Naive thymus-derived CD8-positive, alpha-beta T cell (primary cell): ENCODE measurements at places on chromosomes 4 and X.

- DNase-seq: no peak
Measured at GRCh38 chr4:149500806-149501205, 314.8 kb downstream of the IQCM start.

DNA sequence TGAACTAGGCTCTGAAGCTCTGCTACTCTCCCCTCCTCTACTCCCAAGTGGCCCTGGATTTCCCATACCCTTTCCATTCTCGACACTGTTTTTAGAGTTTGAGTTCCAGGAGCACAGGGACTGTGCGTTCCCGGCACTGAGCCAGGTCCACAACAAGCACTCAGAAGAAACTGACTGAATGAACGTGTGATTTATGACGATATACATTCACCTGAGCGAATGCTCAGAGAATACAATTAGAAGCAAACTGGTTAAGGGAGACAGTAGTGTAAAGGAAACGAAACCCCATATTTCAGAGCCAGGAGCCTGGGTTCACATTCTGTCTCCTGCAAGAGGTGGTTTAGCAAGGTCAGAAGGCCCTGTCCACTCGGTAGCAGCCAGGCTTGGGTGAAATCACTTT lies 1.4 kb upstream of the KIAA0232 start:
- DNase-seq: no peak

DNA sequence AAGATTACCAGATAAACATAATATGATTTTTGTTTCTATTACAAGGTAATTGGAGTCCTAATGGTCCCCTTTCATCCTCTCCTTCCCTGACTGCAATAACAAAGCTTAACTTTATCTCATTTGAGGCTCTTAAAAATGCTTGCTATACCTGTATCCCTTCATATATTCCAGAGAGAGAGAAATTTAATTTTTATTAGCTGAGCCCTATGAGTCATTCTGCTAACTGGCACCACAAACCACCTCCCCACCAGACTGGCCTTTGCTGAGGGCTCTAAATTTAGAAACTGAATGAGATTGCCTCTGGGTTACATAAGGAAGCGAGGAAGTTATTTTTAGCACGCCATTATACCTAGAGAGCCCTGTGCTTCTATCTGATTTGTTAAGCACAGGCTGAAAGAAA lies 27.4 kb downstream of the CBLL2 start:
- no peak for DNase-seq

DNA sequence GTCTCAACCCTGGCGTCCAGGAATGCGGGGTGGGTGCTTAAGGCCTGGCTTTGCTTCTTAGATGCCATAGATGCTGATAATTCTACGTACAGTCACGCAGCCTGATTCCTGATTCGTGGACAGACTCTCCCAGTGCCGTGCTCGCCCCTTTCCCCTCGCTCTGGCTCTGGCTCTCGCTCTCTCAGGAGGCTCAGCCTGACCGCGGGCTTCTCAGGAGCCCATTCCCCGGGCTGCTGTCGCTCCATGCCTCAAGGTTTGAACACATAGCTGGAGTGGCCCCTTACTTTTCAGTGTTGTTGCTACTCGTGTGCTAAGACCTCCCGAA lies 59.2 kb upstream of the ZC4H2 start:
- DNase-seq: no peak

- DNase-seq: no peak
Measured at GRCh38 chr4:14615671-14616070, 386.6 kb upstream of the CPEB2 start.

DNA sequence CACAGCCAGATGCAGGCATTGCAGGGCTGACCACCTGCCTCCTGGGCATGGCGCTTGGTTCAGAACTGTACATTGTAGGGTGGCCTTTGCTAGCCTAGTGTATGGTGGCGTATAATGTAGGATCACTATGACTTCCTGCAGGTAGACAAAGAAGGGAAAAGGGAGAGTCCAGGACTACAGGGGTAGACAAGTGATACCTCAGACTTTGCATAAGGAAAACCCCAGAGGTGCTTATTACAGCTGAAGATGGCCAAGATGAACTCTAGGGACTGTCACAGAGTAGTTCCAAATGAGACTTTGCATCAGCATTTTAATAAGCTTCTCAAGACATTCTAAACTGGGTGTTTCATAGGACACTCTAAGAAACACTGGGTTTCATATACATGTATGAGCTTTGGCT lies 116.4 kb upstream of the PUDP start:
- no peak for DNase-seq

- no peak for DNase-seq
Measured at GRCh38 chr4:180665481-180665880, 1577.7 kb upstream of the TENM3 start.

GRCh38 chr4:75919920-75920319 lies 17.7 kb upstream of the PPEF2 start:
- DNase-seq: no peak

GRCh38 chr4:38683276-38683675 lies 19.3 kb downstream of the KLF3 start:
- no peak for DNase-seq

DNA sequence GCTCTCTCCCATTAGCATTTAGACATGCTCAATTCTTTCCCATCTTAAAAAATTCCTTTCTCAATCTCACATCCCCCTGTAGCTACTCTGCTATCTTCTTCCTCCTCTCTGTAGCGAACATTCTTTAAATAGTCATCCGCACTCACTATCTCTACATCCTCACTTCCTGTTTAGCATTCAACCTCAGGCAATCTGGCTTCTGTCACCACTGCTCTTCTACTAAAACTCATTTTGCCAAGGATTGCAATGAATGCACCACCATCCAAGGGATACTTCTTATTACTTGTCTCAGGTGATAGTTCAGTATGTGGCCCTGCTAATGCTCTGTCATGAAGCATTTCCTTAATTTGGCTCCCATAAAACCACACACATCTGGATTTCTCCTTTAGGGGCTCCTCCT lies 10.9 kb upstream of the TET2 start:
- no peak for DNase-seq

DNA sequence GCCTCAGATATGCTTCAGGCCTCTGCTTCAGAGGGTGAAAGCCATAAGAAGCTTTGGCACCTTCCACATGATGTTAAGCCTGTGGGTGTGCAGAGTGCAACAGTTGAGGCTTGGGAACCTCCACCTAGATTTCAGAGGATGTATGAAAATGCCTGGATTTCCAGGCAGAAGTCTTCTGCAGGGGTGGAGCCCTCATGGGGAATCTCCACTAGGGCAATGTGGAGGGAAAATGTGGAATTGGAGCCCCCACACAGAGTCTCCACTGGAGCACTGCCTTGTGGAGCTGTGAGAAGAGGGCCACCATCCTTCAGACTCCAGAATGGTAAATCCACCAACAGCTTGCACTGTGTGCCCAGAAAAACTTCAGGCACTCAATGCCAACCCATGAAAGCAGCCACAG lies 35.2 kb downstream of the TLR10 start:
- DNase-seq: no peak

DNA sequence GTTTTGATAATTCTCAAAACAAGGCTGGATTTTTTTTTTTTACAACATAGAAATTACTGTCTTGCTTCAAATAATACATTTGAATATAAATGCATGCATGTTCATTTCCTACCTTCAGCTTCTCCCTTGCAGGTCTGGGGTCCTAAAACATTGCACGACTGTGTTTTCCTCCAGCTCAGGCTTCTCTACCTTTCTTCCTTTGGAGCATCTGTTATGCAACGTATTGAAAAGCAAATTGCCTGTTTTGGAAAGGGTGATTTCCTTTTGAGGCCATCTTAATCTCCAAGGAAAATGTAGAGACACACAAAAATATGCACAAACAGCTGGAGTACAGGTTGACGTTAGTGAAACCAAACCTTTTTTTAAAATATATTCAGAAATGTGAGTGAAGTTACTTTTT lies 115.6 kb upstream of the TLL1 start:
- DNase-seq: no peak

GRCh38 chr4:177131736-177132135 lies 177.9 kb upstream of the NEIL3 start:
- DNase-seq: no peak

DNA sequence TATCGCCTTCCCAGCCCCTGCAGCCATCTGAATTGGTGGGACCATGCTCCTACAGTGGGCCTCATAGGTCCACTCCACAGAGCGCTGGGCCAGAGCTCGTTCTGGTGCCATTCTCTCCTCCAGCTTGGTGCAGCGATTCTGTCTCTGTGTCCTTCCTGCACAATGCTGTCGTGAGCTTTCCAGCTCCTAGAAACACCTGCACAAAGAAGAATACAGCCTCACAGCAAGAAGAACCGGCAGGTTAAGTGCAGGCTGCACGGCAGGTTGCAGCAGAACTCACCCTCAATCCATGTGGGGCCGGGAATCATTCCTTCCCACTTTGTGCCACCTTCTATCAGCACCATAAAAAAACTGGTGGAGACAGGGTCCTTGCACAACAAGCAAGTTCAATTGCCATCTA lies 101.2 kb upstream of the ENPP6 start:
- no peak for DNase-seq

GRCh38 chrX:136954930-136955329 lies 74.4 kb upstream of the RBMX start:
- DNase-seq: peak; percentile 9

GRCh38 chr4:13548059-13548983 lies 4.0 kb upstream of the NKX3-2 start:
- no peak for DNase-seq

DNA sequence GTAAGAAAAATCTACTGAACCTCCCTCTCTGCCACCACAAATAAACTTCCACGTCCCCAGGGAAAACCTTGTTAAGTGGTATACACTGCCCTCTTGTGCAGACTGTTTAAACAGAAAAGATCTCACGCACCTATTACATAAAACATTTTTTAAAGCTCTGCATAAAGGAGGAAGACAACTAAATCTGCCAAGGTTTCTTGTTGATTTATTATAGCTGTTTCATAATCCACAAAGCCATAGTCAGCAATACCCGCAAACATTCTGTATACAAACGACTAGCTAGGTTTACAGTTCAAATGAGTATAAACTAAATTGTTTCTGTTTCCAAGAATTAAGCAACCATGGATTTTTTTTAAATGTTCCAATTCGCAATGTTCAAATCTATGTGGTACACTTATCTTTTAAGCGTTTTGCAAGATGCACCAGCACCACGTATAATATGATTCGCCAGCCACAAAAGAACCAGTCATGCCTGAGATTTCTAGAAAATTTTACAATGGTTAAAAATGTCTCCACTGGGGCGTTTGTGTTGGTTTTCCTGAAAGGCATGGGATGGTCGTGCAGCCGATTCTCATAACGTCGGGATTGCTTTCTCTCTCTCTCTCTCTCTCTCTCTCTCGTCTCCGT lies 164.6 kb downstream of the PRKX start:
- no peak for DNase-seq

GRCh38 chr4:82422616-82423015 lies 7.6 kb downstream of the HNRNPDL start:
- DNase-seq: no peak

GRCh38 chr4:36322921-36323354 lies 41.5 kb downstream of the DTHD1 start:
- DNase-seq: peak; percentile 9

DNA sequence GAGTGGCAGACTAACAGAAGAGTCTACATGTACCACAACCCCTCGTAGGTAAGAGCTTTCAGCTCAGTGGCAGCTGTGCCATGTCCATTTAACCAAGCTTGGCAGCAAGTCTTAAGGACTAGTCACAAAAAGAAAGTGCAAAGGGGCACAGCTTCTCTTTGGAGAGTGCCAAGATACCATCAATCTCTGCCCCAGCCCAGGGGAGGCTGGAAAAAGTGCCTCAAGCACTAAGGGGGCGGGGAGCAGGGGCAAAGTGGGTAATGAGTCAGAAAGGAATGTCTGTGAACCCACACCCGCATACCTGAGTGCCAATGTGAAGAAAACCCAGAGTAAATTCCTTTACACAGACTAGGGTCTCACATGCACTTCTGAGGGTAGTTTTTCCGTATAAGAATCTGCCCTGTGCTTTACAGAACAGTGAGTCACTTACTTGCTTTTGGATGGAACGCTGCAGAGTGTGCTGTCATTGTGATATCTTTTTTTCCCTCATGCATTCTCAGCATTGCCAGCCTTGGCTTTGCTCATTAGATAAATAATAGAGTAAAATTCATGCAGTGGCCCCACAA lies 219.8 kb downstream of the ZNF674 start:
- DNase-seq: no peak

- no peak for DNase-seq
Measured at GRCh38 chr4:104915864-104916263, 230.8 kb upstream of the TET2 start.

DNA sequence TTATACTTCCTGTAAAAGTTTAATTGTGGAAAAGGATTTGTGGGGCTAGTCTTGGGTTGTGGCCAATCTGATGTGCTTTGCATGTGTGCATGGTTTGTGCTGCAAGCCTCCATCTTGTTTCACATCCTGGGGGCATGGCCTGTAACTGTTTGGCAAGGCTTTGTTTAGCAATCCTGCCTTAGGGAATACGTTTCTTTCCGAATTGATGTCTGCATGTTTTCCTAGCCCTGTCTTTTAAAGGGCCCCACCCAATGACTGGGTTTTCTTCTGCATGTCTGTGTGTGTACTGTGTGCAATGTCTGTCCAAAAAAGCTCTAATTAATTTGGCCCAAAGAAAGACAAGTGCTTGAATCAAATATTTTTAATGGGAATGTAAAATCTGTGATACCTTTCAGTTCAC lies 74.6 kb upstream of the MID1IP1 start:
- DNase-seq: no peak

- DNase-seq: no peak
Measured at GRCh38 chr4:123995936-123996335, 599.3 kb downstream of the SPRY1 start.

DNA sequence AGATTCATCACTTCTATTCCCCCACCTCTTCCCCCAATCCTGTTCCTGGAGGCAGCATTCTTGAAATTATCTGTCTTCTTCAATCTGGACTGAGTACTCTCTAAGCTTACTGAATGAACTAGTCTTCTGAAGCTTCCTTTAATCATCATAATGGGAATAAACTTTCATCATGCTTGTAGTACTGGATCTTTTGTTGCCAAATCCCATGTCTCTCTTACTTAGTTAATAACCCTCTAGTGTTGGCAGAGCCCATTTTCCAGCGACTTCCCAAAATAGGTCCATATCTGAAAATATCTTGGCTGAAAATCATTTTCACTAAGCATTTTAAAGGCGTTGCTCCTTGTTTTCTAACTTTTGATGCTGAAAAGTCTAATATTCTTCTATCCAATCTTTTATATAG lies 39.6 kb downstream of the RPS6KA3 start:
- no peak for DNase-seq

- no peak for DNase-seq
Measured at GRCh38 chrX:121179972-121180371, 132.6 kb downstream of the GLUD2 start.

DNA sequence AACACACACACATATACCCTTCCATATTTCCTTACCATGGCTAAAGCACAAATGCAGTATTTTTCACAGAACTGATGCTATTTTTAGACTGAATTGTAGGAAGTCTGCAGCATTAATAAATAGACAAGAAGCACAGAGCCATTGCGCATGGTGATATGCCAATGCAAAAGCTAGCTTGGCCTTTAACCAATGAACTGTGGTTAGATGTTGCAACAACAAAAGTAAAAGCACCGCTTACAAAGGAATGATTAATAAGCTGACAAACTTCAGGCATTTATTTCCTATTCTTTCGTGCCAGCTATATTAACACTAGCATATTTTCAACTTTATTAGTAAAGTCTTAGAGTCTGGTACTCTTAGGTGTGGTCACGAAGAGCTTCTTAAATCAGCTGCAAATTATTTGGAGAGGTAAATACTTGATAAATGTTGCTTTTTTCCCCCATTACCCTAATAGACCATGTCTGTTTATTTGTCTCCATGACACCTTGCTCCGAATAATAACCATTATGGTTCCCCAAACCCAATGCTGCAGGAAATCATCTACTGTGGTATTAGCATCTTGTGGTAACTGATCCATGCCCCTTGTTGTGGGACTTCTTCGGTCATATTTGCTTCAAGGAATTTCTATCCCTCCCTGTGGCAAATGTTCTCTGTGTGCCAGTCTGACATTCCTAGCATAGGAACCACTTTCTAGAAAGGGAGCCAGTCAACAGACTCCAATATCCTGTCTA lies 306.1 kb upstream of the TAPT1 start:
- no peak for DNase-seq
